ENCODE measurements at places on chromosomes 7 and 10. TPM values are rescaled to one million over a fixed set of nuclear protein-coding genes. Genes with fewer than 3 reads are reported as not detected.

- no peak for DNase-seq
These were observed 383.9 kb downstream of the CALN1 start for GRCh38 chr7:72028267-72028666.

DNA sequence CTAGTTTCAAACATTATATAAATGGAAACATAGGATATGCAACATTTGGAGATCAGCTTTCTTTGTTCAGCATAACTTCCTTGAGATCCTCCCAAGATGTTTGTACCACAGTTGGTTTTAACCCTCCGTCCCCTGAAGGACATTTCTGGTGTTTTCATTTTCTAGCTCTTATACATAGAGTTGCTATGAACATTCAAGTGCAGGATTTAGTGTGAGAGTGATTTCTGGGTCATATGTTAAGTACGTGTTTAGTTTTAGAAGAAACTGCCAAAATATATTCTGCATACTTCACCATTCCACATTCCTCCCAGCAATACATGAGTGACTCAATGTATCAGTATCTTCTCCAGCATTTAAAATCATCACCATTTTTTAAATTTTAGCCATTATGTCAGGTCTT lies 588.7 kb upstream of the PFKP start:
- no peak for DNase-seq

DNA sequence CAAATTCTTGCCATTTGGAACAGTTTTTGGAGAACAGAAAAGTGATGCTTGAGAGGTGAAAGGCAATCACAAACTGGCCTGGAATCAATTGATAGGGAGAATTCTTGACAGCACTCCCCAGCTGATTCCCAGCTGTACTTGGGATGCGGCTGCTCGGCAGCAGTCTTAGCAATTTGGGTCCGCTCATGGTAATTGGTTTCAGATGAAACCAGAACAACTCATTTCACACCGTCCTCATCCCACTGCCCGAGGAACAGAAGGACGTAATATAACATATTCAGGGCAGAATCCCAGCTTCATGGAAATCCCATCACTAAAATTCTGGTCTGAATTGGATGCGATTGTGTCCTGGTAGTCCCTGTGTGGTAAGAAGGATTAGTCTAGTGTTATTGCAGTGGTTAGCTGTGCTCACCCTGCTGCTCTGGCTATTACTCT lies 223.3 kb upstream of the FERD3L start:
- DNase-seq, result no peak

DNA sequence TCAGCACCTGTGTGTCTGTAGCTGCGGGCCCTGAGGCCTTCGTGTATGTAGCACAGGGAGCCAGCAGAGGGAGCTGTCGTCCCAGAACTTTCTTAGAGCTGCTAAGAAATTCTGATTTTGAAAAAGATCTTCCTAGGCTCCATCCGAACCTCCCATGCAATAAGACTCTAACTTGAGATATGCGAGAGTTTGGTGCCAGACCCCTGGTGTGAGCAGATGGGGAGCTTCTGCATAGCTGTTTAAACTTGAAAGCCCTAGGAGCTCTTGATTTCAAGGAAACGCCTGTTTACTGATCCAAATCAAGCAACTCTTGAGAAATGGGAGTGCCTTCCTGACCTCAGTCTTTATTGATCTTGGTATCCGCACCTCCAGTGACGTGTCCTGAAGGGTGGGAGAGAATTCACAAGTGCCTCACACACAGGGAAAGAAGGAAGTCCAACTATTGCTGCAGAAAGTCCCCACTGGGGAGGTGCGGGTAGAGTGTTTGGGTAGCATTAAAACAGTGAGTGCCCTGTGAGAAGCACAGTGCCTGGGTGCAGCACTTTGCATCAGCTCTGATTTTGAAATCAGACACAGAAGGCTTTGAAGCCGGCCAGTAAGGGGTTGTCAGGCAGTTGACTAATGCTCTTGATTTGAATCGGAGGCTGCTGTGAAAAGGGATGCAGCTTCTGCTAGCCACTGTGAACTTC lies 66.4 kb upstream of the STRIP2 start:
- peak; percentile 42 for DNase-seq

GRCh38 chr10:1255600-1256431 lies 199.6 kb downstream of the WDR37 start:
- no peak for DNase-seq

DNA sequence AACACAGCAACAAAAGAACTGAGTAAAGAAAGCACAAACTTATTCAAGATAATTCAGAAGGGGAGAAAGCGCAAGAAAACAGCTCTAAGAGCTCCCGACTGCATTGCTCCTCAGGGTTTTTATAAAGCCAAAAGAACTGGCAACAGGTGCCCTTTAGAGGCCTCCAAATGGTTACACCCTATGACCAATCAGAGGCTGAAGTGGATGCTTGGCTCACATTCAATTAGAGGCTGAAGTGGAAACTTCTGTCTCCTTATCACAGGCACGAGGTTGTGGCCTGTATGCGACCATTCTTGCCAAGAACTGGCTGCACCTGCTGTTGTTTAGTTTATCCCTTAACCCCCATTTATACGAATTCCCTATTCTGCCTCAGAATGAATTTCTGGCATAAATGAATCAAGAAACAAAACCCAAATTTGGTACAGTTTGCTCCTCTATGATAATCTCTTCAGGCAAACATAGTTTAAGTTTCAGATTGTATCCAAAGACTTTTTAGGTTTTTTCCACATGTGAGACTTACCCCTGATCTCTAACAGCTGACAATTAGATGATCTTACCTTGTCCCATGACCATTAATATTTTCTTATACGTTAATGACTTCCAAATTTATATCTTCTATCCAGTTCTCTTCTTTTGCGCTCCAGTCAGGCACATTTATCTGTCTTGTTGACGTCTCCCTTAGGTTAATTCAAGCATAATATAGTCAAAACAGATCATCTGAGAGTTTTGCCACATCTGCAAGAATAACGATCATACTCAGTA lies 504.8 kb downstream of the NXPH1 start:
- no peak for DNase-seq

DNA sequence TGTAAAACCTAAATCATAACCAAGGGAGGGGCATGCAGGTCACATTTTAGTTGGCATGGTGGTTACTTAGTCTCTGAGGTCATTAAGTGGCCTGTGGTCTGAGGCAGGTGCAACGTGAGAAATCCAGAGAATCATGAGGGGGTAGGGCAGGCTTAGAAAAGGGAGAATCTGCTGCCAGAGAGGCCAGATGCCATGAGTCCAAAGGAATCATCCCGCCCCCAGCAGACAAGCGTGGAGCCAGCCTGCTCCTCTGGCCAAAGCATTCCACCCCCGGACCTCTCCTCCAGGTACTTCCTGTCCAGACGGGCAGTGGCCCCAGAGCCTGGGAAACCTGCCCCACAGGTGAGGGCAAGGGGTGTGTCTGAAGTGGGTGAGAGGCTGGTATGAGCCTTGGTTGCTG lies 196.4 kb upstream of the ZNF32 start:
- DNase-seq, result no peak

- no peak for DNase-seq
These were observed 435.2 kb downstream of the PLXNA4 start for GRCh38 chr7:132141109-132141508.

GRCh38 chr10:6045314-6045848 lies 16.8 kb downstream of the IL2RA start:
- no peak for DNase-seq

DNA sequence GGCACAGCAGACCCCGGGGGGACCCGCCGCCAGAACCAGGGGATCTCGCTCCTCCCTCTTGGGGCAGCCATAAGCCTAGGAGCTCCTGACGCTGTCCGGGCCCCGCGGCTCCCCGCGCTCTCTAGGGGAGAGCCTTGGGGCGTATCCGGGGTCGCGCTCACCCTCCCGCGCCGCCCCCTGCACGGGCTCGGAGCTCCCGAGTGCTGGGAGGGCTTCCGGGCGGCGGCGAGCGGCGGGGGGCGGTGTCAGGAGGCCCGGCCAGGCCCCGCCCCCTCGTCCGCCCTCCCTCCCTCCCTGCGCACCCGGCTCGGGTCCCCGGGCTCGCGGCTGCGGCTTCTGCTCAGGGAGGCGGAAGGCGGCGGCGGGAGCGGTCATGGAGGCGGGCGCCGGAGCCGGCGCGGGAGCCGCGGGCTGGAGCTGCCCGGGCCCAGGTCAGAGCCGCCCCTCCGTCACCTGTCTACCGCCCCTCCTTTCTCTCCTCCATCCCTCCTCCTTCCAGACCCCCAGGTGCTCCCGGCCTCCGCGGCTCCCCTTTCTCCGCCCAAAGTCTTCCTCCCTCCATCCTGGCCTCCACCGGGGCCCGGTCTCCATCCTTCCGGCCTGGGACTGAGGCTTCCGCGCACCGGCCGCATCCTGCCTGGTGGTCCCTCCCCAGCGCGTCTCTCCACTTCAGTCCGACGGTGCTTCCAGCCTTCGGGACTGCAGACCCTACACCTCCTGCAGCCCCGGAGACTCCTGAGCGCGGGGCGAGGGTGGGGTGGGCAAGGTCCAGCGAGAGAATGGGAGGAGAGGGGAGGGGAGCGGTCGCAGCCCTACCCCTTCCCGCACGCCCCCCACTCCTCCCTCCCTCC lies at the start of gene CCDC136:
TSS of gene CCDC136 (plus strand) at position 848 of the 851 bp plus-strand sequence. CDS start 444 bp downstream, outside the sequence.
- peak; percentile 54 for DNase-seq

DNA sequence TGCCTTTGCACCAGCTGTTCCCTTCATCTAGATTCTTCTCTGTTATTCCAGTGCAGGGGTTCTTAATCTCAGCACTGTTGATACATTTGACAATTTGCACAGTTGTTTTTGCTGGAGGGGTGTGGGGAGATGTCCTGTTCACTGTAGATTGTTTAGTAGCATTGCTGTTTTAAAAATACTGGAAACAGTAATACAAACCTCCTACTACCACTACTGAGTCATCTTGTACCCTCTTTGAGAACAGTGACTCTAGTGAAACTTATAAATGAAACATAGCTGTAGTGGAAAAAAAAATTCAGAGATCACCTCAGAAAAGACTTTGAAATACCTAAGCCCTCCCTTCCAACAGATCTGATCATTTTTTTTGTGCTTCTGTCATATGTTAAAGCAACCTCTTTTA lies 154.8 kb upstream of the TMEM196 start:
- DNase-seq, result peak; percentile 17

DNA sequence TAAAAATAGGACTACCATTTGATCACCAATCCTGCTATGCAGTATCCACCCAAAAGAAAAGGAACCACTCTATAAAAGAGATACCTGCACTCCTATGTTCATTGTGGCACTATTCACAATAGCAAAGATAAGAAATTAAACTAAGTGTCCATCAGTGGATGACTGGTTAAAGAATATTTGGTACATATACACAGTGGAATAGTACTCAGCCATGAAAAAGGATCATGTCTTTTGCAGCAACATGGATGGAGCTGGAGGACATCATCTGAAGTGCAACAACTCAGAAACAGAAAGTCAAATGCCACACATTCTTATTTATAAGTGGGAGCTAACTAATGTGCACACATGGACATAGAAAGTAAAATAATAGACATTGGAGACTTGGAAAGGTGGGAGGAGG lies 116.4 kb downstream of the PFKFB3 start:
- no peak for DNase-seq

The CPXM2 gene
- total RNA-seq, result 0.83 TPM

The AGAP9 gene
- total RNA-seq, result 1.2 TPM

The HOGA1 gene
- 0.17 TPM for total RNA-seq

The MGAM2 gene
- total RNA-seq, result 1.3 TPM

The FRAT2 gene
- total RNA-seq, result 5.0 TPM

The EIF4EBP2 gene
- total RNA-seq, result 47.5 TPM

Measured in mammary epithelial cell (primary cell).